ENCODE measurements at places on chromosomes 13 and 19. TPM values are rescaled to one million over a fixed set of nuclear protein-coding genes. Genes with fewer than 3 reads are reported as not detected.

DNA sequence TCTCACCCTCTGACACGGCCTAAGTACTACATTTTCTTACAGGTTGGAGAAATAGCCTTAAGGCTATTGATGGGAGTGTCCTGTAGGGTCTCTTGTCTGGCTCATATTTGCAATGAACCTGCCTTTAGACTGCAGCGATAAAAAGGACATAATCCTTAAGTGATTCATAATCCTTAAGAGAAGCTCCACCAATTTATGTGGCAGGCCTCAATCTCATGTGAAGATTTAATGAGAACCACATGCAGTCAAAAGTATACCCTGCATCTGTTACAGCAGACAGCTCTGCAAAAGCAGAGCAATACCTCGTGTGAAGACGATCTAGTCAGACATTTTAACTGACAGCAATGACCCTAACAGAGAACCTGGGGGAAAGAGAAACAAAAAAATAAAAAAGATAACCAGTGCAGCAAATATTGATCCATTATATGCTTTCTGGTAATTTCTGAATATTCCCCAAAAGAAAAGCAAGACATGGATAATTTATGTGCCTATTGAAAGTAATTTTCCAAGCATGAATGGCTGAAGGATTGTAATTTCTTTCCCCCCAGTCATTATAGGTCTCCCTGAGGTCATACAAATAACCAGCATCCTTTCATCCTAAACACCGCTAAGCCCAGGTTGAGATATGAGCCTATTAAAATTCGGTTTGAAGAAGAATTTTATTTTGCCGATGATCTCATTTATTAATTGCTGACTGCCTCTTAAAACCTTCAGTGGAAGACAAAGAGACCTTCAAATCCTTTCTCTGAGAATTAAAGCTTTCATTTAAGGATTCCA is 321.8 kb upstream of the NBEA start:
- H3K4me3 ChIP-seq, result no peak overlapping the region
- H3K36me3 ChIP-seq, result no peaks in the 10 kb centered on the region
- no peak overlapping the region for H3K27ac ChIP-seq
- H3K4me1 ChIP-seq, result no peaks in the 10 kb centered on the region
- DNase-seq, result no peak

- no peaks in the 10 kb centered on the region for H3K36me3 ChIP-seq
- no peak overlapping the region for H3K4me3 ChIP-seq
- DNase-seq, result no peak
- no peaks in the 10 kb centered on the region for H3K27me3 ChIP-seq
- no peak overlapping the region for H3K27ac ChIP-seq
Observed at GRCh38 chr13:67803118-67803517, 573.0 kb upstream of the PCDH9 start.

DNA sequence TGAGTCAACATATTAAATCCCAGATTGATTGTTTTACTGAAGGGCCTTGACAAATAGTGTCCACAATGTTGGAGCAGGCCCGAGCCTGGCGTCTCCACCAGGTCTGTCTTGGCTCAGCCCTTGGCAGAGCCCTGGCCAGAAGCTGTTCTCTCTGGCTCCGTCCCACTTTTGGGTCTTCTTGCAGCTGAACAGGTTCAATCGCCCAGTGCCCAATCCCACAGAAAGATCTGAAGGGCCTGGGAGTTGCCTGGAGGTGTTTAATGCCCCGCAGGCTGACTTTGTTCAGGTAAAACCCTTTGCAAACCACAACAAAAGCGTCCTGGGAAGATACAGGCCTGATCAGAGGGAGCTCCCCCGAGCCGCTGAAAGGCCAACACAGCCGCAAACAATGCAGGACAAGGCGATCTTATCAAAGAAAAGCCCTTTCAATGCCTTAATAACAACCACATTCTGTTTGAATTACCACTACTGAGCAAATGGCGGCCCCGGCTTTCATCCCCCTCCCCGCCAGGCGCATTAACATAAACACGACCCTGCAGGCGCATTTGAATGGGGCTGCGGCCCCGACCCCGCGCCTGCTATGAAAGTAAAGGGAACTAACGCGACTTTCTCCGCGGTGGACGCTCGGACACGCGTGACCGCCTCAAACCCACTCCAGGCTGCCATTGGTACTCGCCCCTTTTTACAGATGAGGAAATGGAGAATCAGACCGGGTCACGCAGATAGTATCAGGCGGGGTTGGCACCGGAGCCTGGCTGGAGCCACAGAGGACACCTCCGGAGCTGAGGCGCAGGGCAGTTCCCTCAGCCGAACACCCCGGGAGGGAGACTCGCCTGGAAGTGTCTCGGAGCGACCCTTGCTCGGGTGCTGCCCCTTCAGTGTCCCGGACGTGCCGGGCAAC is 3.1 kb downstream of the CDX2 start:
- H3K4me3 ChIP-seq, result no peak overlapping the region
- H3K27me3 ChIP-seq, result peaks cover 100% of the 10 kb centered on the region
- H3K27ac ChIP-seq, result no peak overlapping the region
- no peak for DNase-seq
- no peaks in the 10 kb centered on the region for H3K4me1 ChIP-seq

- peaks cover 8% of the 10 kb centered on the region for H3K27me3 ChIP-seq
- no peak overlapping the region for H3K27ac ChIP-seq
- H3K4me3 ChIP-seq, result no peak overlapping the region
- no peaks in the 10 kb centered on the region for H3K4me1 ChIP-seq
Observed at GRCh38 chr19:17642656-17643055, 45.5 kb downstream of the UNC13A start.

- H3K4me1 ChIP-seq, result peaks cover 14% of the 10 kb centered on the region
- H3K4me3 ChIP-seq, result peak overlapping the region; percentile 58
- peaks cover 40% of the 10 kb centered on the region for H3K27me3 ChIP-seq
- no peaks in the 10 kb centered on the region for H3K36me3 ChIP-seq
- DNase-seq, result peak; percentile 51
Observed at GRCh38 chr19:18223860-18224524, 2.2 kb downstream of the PDE4C start.

The SULT2B1 gene
- total RNA-seq, result 0.42 TPM

The HSPBP1 gene
- 34.5 TPM for total RNA-seq

GRCh38 chr19:3025549-3025886 is 3.6 kb downstream of the TLE2 start:
- H3K27ac ChIP-seq, result no peak overlapping the region
- H3K27me3 ChIP-seq, result no peaks in the 10 kb centered on the region
- H3K4me1 ChIP-seq, result peaks cover 19% of the 10 kb centered on the region
- H3K36me3 ChIP-seq, result no peaks in the 10 kb centered on the region

DNA sequence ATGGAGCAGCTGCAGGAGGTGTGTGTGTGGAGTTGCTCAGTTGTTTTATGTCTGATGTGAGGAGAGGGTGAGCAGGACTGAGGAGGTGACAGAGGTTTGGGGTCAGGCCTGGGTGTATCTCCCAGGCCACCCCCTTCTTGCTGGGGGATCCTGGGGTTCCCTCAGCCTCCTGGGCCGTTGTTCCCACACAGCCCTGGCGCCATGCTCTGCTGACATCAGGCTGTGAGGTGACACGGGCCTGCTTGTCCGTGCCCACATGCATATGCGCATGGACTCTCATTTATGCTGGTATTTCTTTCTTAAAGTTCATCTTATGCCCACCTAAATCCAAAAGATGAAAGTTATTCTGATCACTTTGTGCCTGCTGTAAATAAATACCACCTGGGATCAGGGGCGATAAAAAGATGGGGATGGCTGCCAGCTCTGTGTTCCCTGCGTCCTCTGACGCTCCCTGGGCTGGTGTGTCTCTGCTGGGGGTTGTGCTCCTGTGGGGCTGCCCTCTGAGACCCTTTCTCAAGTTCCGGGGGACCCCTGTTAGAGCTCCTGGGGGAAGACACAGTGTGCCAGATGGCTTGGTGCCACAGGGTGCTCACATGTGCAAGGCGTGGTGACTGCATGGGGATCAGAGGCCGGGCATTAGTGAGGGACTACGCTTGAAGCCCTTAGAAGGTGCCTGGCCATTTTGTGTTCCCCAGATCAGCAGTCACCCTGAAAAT is 12.6 kb downstream of the NAXD start:
- H3K4me3 ChIP-seq, result no peak overlapping the region
- DNase-seq, result no peak
- no peak overlapping the region for H3K27ac ChIP-seq
- peaks cover 4% of the 10 kb centered on the region for H3K36me3 ChIP-seq
- peaks cover 35% of the 10 kb centered on the region for H3K4me1 ChIP-seq

GRCh38 chr19:38265213-38265861 is 964 bp downstream of the SPINT2 start:
- no peaks in the 10 kb centered on the region for H3K27me3 ChIP-seq
- no peak for DNase-seq
- peak overlapping the region; percentile 64 for H3K4me3 ChIP-seq

The POSTN gene
- 22.8 TPM for total RNA-seq
